Activated CD4-positive, alpha-beta T cell treated with anti-CD3 and anti-CD28 coated beads for 1 hour (primary cell): ENCODE measurements at places on chromosomes 2 and 18.

- DNase-seq: no peak
Observed at GRCh38 chr2:162113088-162113775, 38.8 kb downstream of the GCG start.

- no peak for DNase-seq
Observed at GRCh38 chr2:160279813-160280465, 79.9 kb upstream of the ITGB6 start.

DNA sequence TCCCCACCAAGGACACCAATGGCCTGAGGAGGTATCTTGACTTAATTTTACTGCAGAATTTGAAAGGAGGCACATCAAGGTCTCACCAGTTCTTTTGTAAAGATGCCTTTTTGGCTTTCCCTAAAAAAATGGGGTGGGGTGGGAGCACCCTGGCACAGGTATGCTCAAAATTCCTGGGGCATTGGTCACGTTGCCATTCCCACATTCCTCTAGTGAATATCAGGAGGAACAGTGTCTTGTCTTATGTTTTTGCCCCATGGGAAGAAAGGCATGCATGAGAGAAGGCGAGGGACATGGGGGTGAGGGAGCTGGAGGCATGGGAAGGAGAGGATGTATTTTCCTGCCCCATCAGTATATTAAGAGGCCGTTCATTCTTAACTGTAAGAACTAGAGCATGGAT, 275.3 kb downstream of the CMPK2 start:
- no peak for DNase-seq

DNA sequence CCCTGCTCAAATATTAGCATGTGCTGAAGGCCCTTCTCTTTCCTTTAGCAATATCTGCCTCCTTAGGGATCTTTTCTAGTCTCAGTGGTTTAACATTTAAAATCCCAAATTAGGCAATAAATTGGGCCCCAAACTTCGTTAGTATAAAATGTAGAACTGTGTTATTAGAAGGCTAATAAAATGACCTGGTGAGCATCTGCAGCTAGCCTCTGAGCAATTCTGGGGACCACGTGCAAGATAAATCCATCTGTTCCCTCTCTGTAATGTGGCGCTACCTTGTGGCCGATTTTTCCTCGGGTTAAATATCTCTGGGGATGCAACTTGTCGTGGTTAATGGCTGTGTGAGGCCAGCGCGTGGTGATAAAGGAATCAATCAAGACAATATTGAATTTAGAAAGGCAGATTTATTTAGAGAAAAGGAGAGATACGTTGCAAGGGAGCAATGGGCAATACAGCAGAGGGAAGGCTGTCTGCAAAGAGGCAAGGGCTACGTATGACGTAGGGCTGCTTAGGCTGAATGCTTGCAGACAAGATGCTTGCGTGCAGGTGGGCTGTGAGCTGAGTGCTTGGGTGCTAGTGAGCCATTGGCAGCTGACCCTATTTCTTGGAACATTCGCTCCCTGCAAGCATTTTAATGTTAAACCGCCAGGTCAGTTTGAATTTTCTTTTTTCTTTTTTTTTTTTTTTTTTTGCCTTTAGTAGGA, 18.5 kb upstream of the IL36G start:
- no peak for DNase-seq

GRCh38 chr2:226615891-226616290, 183.7 kb downstream of the IRS1 start:
- no peak for DNase-seq

DNA sequence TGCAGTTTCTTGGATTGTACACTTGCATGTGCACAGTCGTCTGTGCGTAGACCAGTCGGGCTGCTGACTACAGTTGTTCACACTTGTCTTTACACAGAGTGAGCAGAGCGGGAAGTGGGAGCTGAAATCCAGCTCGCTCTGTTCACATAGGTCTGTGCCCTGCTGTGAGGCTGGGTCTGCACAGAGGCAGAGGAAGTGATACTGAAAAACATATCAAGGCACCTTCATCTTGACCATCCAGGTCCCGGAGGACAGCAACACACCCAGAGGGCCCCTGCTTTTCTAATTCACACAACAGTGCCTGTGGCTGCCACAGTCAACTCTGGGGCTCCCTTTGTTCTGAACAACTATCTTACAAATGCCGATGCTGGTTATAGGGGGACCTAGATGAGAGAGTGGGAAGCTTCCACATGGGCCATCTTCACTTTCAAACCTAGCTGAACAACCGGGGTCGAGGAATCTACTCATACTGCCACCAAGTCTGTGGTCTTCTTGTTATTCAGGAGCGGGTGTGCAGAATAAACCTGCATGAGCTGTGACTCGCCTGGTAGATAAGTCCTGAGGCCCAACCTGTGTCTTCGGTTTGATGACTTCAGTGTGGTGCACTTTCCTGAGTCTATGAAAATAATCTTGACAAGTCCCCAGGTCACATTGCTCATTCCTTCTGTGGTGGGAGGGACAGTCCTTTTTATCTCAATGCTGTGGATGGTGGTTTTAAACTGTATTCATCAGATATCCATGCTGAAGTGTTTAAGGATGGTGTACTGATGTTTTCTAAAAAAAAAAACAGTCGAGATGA, 3.5 kb upstream of the ADNP2 start:
- no peak for DNase-seq

GRCh38 chr2:205270689-205271088, 411.6 kb upstream of the NRP2 start:
- no peak for DNase-seq

DNA sequence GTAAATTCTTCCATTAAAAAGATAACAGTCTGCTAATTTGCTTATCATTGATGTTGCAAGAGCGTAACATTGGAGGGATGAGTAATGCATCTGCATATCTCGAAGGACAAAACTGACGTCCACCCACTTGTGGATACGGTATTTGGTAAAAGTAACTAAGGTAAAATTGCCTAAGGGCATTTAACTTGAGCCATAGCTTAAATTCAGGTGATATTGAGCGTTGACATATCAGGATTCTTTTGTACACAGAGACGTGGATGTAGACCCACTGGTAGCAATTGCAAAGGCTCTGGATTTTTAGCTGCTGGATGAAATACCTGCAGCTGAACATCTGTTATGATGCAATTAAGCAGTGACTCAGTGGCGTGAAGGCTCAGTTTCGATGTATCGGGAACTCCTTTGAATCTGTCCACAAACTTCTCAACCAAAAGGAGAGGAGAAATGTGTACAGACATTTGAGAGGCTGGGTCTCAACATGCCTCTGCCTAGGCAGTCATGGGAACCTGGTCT, 119.3 kb downstream of the SPTBN1 start:
- no peak for DNase-seq

DNA sequence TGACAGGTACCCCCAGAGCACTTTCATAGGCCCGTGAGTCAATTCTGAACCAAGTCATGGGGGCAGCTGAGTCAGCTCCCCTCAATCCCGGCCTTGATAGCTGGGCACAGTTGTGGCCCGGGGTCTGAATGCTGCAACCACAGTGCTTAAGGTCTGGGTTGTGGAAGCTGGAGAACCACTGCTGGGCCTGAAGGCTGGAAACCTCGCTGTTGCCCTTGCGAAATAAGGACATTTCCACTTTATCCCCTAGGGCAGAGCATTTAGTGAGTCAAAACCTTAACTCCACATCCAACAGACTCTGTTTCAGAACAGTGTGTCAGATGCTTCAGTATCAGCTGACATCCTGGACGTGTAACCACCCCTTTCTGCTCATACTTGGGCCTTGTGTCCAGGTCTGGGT, 58.6 kb downstream of the SP110 start:
- no peak for DNase-seq

GRCh38 chr18:61825386-61825785, 67.4 kb downstream of the RNF152 start:
- DNase-seq: no peak

DNA sequence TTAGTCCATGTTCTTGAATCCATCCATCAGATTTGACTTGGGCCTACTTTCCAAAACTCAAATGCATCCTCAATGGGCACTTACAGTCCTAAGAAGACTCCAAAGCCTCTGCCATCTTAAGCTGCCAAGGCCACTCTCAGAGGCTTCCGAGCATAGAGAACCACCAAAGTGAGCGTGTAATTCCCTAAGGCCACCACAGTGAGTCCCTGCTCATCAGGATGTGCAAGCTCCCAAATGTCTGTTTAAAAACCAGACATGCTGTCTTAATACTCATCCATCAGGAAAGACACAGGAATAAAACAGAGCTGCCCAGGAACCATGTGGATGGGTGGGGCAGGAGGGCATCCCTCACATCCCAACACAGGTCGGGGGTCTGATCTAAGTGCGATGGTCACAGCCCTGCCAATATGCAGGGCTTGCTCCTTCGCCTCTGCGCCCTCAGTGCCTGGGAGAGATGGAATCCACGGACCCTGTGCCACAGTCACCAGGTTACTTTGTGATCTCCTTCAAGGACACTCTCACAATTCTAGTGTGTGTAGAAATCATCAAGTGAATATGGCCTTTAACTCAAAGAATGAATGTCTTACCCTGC, 80.4 kb downstream of the POLR1A start:
- DNase-seq: no peak

DNA sequence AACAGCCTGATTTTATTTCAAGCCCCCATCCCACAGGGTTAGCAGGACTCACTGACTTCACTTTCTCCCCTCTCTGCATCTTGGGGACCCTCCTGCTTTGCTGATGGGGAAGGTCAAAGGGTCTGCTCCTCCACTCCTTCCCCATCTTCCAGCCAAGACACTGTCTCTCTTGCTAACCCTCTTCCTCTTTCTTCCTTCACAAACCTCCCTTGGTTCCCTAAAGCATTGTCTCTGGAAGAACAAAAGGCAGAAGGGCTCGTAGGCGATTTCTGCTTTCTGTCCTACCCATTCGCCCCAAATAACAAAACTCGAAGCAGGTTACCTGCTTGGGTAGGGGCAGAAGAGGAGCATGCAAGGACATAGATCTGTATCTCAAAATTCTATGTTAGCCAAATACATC, 5.5 kb upstream of the SLC4A3 start:
- DNase-seq: no peak

DNA sequence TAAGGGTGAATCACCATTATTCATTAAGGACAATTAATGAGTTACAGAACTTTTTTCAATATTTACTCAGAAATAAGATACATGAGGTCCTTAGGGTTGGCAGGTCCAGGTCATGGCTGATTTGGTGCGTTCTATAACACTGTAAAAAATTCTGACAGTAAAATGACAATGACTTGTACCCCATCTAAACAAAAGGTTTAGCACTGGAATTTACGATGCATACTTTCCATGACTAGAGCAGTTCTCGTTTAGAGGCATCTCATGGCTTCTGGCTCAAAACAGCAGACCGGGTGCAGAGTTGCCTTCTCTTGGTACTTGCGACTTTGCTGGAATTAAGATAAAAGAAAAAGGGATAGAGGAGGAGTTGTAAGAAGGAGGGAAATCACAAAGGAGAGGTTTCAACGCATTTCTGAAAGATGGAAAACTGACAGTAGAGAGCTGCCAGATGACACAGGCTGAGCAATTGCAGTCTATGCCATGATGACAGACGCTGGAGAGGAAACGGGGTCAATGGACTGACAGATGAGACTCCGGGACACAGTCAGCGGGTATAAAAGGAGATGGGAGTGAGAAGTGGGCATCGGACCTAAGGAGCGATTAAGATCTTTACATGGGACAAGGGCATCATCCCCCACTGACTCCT, 4.1 kb upstream of the CYS1 start:
- DNase-seq: no peak
